Activated T-cell treated with anti-CD3 and anti-CD28 coated beads for 4 hours (primary cell): ENCODE measurements at places on chromosomes 2 and 18.

GRCh38 chr2:119369845-119370244 is 3.1 kb downstream of the DBI start:
- no peak for DNase-seq

GRCh38 chr2:235647877-235648276 is 154.0 kb downstream of the AGAP1 start:
- DNase-seq: no peak

- no peak for DNase-seq
Measured at GRCh38 chr18:26477828-26478466, 70.4 kb downstream of the KCTD1 start.

DNA sequence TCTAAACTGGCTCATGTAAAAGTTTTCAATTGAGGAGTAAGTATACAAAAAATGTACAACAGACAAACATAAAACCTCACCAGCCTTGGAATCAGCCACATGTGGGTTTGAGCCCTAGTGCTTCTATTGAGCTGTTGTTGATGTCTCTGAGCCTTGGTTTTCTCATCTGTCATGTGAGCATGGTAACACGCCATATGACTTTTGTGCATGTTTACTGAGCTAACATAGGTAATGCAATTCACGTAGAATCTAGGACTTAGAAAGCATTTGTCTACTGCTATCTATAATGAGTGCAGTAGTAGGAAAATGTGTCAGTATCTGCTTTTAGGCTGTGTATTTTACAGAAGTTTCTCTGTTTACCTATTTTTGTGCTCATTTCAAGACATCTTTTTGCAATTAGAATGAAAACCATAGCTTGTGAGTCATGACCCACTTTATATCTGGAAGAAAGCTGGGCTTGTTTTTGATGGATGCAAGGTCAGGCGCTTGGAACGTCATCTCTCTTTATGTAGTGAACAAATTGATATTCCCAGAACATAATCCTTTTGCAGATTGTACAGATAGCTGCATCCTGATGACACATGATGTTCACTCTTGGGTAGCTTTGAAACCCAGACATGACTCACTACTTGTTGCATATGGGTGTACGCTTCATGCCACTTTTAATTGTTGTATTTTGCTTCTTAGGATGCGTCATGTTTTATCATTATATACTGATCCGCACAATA is 94.3 kb downstream of the RNF144A start:
- DNase-seq: no peak

GRCh38 chr2:21395366-21395765 is 271.6 kb downstream of the TDRD15 start:
- DNase-seq: no peak

DNA sequence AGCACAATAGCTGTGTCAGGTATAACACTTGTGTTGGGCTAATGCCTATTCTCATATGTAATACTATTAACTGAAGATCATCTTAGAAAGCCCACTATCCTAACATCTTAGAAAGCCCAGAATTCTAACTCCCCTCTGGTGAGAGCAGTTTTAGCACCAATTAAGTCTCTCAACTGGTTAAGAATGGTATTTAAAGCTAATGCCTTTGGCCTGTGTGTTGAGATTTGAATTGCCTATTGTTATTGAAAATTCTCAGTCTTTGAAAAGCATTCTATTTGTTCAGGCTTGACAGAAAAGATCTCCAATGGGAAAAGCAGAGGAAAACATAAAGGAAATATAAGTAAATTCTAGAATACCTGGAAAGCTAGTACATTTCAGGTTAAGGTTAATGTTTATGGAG is 352.5 kb downstream of the ARHGAP15 start:
- DNase-seq: no peak

DNA sequence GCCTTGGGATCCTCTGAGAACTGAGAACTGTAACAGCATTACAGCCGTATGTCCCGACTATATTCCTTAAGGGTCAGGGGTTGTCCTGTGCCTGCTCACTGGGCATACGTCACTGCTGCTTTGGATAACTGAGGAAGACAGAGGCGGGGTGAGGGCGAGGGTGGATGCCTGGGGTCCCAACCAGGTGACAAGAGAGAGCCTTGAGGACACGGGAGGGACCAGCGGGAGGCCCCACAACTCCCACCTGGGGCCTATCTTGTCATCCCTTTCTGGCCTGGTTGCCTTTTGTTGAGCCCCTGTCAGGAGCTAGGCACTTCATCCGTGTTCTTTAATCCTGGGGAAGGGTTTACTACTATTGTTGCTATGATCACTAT is 28.8 kb downstream of the INPP5D start:
- DNase-seq: no peak

DNA sequence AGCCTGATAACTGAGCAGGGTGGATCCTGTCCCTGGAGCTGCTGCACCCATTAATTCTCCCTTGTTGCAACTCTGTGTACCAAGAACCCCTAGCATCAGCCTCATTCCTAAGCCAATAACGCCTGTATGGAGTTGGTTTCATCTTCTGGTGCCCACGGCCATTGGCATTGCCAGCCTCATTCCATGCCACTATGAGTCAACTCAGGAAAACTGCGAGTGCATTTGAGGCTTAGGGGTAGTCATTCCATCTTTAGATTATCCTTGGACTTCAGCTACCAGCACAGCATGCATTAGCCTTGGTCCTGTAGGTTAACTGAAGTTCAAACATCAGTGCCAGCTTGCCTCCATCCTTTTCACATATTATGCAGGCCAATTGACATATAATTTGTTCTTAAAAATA is 1.4 kb upstream of the TRIM54 start:
- no peak for DNase-seq

DNA sequence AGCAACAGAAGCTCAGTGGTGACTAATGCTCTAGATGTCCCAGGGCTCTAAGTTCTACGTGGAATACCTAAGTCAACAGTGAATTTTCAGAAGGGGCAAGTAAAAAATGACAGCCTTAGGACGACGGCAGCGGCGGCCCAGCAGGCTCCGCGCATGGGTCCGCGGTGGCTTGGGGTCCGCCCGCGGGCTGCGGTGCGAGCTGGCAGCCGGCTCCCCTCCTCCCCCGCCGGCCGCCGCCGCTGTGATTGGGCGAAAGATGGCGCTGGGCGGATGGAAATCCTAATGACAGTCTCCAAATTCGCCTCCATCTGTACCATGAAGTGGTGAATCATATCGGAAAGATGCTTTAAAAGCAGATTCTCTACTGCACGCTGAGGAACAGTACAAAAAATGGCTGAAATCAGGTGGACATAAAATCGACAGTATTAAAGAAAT is 74.7 kb downstream of the HNRNPLL start:
- peak; percentile 17 for DNase-seq

DNA sequence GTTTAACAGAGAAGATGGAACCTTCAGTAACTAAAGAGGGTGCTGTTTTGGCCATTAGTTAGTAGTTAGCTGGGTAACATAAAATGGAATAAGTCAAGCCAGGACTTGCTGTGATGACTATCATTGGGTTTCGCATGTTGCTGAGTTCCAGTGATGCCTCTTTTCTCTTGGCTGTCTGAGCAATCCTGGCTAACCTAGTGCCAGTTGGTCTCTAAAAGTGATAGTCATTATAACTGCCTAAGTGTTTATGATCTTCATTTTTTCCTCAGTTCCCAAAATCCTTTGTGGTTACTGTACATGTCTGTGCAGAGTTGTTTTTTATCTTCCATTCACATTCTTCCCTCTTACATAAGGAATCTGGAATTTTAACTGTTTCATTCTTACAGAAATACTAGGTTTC is 33.4 kb downstream of the WDR43 start:
- no peak for DNase-seq

GRCh38 chr2:105781274-105781978 is 36.7 kb downstream of the NCK2 start:
- no peak for DNase-seq

DNA sequence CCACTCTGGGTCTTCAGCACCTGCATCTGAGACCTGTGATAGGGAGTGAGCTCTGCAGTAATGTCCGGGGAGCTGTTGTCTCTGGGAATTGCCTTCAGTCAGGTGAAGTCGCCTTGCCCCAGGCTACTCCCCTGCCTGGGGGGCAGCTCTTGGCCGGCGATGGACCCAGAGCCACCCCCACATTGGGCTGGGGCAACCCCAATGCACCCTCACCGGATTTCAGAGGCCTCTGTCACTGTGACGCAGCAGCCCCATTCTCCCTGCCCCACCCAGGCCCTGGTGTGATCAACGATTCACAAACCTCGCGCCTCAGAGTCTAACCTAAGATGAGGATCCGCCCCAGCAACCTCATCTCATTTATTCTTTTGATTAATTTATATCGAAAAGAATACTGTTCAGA is 303.6 kb downstream of the NDUFA10 start:
- DNase-seq: no peak

DNA sequence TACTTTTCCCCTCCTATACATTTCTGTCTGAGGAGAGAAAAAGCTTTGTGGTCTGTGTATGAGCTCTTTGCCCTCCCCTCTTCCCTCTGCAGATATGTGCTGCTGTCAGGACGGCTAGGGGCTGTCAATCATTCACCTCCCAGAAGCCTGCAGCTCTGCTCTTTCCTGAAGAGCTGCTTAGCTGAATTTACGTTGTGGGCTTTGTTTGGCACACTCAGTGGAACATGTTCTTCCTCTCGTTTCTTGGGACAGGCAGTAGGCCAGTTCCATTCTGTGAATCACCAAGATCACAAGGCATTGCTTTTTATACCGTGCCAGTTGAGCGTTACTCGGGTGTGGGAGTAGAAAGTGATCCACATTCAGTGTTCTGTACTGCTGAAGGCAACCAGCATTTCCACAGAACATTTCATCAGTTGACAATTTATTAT is 136.7 kb downstream of the LAMA3 start:
- no peak for DNase-seq

GRCh38 chr2:215425021-215425782 is 10.7 kb downstream of the FN1 start:
- DNase-seq: no peak

GRCh38 chr2:127485051-127485693 is 41.1 kb downstream of the IWS1 start:
- no peak for DNase-seq

GRCh38 chr2:11637546-11637945 is 32.4 kb downstream of the NTSR2 start:
- DNase-seq: no peak

DNA sequence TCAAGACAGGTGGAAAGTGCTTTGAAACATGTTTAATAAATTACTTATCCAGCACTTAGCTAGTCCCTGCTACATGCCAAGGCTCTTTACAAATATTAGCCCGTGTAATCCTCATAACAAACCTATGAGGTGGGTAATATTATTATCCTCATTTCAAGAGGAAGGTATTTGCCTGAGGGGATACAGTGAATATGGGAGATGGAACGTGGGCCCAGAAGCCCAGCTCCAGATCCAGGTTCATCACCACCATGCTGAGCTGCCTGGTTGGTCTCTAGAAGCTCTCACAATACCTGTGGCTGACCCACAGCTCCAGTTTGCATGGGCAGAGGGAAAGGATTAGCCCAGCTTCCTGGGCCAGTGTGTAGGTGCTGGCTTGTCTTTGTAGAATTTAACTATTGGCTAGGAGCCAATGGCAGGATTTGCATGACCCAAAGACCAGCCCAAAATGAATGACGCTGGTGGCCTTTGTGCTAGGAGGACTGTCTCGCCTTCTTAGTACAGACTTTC is 61.6 kb upstream of the ATP8B1 start:
- DNase-seq: no peak

- no peak for DNase-seq
Measured at GRCh38 chr2:181781078-181781786, 100.9 kb upstream of the NEUROD1 start.

GRCh38 chr18:76432274-76432755 is 62.7 kb downstream of the ZNF516 start:
- no peak for DNase-seq

DNA sequence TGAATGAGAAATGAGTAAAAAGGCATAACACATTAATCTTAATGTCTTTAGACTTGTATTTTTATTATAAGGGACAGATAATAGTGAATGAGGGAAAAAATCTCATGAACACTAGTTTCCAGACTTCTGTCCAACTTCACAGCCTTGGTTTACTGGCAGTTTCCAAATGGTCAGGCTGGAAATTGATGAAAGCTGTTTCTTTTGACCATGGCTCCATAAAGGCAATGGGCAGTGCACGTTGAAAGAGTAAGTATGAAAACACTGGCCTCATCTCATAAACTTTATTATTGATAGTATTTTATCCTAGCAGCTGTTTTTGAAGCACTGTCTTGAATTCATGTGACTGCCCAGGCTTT is 23.1 kb downstream of the BCL2L11 start:
- no peak for DNase-seq

GRCh38 chr18:45253056-45253565 is 362.2 kb upstream of the SLC14A2 start:
- no peak for DNase-seq

DNA sequence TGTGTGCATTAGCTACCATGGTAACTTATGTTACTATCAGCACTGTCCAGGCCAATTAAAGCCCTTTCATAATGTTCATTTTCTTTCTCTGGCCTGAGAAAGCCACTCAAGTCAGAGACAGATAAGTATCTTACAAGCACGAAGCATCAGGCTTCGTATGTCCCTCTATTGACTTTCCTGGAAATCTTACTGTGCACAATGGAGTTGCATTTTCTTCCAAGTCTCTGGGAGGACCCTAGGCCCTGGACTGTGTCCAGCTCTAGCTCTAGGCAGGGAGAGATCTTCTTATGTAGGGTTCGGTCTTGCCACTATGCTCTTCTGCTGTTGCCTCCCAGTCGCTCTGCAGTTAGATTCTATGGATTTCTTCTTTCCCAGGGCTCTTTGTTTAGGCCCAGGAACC is 40.0 kb upstream of the ITGA6 start:
- no peak for DNase-seq

DNA sequence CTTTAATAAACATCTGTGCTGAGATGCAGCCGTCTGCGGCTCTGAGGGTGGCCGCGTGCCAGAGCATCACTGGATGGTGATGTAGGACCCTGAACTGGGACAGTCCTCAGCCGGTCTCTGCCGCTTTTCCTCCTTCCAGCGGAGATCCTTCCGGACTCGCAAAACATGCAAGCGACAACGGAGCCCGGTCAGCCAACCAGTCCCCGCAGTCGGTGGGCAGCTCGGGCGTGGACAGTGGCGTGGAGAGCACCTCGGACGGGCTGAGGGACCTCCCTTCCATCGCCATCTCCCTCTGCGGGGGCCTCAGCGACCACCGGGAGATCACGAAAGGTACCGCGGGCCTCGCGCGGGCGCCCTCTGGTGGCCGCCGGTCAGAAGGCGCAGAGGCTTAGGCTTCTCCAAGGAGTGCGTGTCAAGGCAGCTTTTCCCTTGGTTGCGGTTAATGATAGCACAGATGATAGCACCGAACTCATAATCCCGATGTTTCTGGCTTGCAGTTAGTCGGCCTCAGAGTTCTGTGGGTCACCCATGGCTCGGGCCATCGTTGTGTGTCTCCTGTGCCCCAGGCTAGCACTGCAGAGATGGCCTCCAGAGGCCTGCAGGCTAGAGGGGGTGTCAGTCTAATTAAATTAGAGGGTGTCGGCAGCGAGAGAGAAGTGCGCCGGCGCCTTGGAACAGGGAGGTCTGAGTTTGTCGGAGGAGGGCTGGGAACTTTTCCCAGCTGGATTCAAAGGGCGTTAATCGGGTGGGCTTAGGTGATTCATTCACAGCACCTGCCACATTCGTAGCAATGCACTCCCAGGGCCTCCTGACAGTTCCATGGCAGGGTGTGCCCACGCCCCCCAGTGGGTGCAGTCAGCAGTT is 38.5 kb downstream of the LPIN1 start:
- DNase-seq: peak; percentile 20
